ENCODE measurements at places on chromosomes 2 and 18.

GRCh38 chr2:170013802-170014551 is 164.0 kb upstream of the MYO3B start:
- no peak for DNase-seq

- no peak for DNase-seq
Measured at GRCh38 chr2:154681741-154682140, 16.8 kb upstream of the KCNJ3 start.

DNA sequence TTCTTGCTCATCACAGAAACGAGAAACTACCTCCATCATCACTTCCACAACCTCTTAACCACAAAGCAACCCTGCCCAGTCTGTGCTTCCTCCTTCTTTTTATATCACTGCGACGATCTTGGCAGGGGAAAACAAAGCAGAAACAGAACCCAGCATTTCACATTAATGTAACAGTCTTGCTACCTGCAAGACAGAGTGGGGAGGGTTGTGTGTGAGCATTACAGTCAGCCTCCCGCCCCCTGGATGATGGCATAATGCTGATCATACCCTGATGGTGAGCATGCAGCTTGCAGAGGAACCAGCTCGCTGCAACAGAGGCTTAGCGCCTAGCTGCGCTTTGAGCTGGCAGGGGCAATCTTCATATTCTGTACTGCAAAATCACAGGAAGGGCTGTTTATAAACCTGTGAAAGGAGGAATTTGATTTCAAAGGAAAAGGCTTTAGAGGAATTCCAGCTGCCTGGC is 376.1 kb downstream of the IRS1 start:
- peak; percentile 33 for DNase-seq

- no peak for DNase-seq
Measured at GRCh38 chr2:159402790-159403189, 116.3 kb upstream of the WDSUB1 start.

DNA sequence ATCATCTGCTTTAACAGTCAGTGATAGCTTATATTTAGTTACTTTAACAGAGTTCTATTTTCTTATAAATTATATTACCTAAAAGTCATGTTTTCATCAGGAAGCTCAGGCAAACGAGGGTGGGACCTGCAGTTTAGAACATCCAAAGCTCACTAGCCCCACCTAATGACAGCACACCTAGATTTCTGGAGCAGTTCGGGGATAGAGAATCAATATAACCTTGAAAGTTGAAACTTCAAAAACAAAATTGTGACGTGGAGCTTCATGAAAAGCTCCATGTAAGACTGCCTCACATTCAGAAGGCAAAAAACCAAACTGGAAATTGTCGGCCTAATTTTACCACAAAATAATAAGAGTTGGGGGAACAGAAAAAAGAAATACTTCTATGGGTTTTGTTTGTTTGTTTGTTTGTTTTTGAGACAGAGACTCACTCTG is 185.9 kb upstream of the CCDC150 start:
- DNase-seq: no peak

DNA sequence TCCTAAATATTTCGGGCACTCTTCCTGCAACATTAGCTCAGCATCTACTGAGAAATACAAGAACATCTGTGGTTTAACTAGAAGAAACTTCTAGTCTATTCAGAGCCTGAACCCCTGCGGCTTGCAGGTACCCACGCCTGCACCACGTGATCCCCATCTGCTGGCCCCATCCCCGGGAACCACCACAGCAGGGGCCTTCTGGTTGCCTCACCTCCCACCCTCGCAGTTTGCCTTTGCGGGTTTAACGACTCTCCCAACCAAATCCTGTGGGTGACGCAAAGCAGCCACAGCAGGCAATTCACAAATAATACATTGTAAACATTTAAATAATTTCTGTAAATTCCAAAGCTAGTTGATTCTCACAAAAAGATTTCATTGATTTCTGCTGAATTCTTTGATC is 90.2 kb upstream of the TMEM18 start:
- DNase-seq: no peak

DNA sequence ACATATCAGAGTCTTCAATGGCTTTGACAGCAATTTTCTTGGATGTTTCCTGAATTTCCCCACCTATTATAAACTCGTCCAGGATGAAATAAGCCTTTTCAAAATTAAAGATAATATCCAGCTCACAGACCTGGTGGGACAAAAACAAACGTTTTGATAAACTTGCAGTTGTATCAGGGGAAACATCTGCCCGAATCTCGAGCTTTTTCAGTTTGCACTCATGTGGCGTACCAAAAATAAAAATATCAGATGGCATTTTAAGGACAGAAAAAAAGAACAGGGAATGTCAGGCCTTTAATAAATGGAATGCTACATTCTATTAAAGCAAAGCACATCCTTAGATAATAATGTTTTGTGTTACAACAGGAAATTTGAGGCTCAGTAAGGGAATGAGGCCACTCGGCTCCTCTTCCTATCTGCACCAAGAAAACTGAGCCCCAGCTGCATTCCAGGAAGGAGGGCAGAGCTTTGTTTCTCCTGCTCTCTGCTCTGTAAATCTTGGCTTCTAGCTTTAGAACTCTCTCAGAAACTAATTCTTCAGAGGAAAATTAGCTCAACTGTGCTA is 72.1 kb downstream of the AP1S3 start:
- DNase-seq: no peak
